Left cardiac atrium (tissue), 4 donors: ENCODE measurements at places on chromosomes 7 and 10. TPM values are rescaled to one million over a fixed set of nuclear protein-coding genes. Genes with fewer than 3 reads are reported as not detected.
A peak's percentile ranks its signal among the peaks of the same experiment; 100 is the strongest.

The GHRHR gene
- not detected for total RNA-seq

GRCh38 chr10:50837095-50837494 lies 48.3 kb downstream of the A1CF start:
- no peak for DNase-seq

DNA sequence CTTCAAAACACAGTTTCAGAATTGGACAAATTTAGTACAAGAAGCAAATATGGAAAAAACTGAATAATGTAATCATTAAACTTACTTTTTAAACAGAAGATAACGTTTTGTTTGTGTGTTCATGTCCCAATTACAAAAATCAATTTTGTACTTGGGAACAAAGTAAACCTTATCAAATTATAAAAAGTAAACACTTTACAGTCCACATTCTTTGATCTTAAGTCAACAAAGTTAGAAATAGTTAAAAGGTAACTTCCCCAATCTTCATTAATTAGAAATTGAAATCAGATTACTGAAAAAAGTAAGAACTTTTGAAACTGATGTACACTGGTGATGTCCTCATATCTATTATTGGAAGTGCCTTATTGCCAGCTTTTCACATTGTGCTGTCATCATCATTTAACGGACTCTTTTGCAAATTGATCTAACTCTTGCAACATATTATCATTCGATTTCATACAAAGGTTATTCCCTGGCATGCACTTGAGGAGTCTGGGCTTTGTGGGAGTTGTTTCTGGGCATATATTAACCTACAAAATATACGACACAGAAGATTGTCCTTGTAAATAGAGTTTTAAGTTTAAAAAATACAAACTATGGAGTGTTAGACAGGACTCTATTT lies 15.1 kb upstream of the CYP2E1 start:
- no peak for DNase-seq

- DNase-seq: peak; percentile 13
Observed at GRCh38 chr7:1053816-1054370, 9.5 kb downstream of the GPR146 start.

- DNase-seq: no peak
Observed at GRCh38 chr10:96450529-96451207, 63.1 kb downstream of the TLL2 start.

The SLC29A4 gene
- total RNA-seq: 26.3 TPM

DNA sequence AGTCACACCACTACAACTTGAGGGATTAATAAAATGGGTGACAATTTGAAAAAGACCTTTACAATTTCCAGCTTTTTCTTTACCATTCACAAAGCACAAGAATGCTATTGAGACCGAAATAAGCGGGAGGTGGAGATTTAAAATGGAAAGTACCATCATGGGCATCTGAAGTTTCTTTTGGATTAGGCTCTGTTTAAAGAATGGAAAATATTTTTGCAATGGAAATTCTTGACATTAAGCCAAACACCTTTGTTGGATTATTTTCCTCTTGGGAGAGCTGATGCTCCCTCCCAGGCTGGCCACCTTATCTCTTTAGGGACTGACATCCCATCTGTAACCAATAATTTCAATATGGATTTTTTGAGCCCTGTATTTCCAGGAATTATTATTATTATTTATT lies 62.5 kb downstream of the BPGM start:
- no peak for DNase-seq

DNA sequence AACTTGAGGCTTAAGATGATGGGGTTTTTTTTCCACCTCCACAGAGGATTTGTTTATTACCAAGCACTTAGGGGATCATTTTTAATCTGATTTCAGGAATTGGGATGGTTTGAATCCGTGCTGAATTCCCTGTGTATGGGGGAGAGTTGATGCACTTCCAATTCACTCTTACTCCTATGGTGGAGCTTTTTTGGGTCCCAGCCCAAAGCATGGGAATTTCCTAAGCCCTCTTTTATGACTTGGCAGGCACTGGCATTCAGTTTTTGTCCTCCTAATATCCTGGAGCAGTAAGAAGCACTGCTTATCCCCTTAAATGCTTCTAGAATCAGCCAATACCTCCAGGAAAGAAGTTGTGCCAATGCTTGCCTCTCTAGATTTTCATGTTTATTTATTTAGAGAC lies 78.7 kb downstream of the HYCC1 start:
- DNase-seq: no peak

The SLC39A12 gene
- total RNA-seq: not detected

DNA sequence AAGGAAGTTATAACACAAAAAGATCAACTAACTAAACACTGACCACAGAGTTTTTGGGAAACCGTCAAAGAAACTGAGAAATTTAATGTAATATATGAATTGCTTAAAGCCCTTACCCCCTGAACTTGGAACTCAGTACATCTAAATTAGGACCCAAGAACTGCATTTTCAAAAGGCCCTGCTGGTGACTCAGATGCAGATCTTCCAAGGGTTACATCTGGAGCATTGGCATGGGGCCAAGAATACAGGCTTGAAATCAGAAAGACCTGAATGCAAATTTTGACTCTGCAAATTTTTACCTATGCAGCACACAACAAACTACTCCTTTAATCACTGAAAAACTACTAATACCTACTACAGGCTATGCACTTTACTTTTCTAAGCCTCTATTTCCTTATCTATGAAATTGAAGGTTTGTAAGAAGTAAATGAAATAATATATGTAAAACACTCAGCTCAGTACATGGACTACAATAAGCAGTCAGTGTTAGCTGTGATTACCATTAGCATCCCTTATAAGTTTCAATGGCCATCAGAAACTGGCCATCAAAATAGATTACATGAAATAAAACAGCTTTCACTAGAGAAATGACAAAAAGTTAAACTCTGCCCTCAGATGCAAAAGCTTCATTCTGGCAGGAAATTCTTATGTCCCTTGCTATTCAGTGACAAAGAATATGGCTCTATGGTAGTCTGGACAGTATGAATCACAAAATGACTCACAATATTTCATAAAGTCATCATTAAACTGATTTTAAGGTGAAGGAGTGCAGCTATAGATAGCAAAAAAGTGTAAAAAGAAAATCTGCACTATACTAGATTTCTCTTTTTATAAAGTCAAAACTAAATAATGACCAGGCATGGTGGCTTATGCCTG lies 43.6 kb downstream of the NSUN6 start:
- DNase-seq: peak; percentile 45

- no peak for DNase-seq
Observed at GRCh38 chr7:137146012-137146455, 197.5 kb downstream of the PTN start.

The PTPN12 gene
- 60.4 TPM for total RNA-seq

DNA sequence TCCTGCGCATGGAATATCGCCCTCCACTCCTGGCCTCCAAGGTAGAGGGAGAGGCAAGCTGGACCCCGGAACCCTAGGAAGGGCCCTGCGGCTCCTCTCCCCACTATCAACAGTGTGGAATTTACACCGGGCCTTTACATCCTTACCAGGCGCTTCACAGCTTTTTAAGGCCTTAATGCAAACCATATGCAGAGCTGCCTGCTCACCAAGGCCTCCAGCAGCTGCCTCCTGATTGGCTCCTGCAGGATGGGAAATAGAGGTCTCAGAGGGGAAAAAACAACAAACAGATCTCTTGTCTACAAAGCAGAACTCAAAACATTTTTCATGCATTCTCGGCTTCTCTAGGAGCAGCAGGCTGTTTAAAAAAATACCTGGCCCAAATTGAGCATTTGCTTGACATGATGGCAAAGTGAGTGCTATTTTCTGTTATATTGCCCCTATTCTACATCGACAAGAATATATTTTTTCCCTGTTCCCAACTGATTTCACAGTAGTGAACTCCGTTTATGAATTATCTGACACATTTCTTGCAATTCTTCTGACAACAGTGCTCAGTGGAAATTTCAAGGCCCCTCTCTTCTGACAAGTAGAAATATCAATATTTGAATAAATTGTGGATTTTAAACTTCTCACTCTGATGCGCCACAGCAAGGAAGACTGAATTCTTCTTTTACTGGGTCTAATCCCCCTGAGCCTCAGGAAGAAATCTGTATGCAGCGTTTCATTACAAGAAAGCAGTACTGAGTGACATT lies 51.7 kb downstream of the EBF3 start:
- no peak for DNase-seq

- no peak for DNase-seq
Observed at GRCh38 chr10:77644557-77645243, 7.1 kb upstream of the KCNMA1 start.

The FGF8 gene
- total RNA-seq: not detected

DNA sequence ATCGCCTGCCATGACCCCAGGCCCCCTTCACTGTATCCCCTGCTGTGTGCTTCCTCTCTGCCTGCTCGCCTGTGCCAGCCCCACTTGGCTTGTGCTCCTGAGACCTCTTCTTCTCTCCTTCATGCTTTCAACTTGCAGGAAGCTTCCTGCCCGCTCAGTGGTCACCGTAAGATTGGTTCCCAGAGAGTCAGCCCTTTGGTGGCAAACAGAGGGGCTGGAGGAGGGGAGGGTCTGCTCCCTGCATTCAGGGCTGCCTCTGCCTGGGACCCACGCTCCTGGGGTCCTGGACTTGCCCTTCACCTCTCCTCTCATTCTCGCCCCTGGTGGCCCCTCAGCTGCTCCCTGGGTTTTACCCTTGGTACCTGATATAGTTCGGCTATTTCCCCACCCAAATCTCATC lies 45.8 kb upstream of the ZNF32 start:
- DNase-seq: no peak

- no peak for DNase-seq
Observed at GRCh38 chr7:139018910-139019309, 16.9 kb downstream of the ZC3HAV1L start.

- no peak for DNase-seq
Observed at GRCh38 chr7:133934262-133934976, 192.7 kb upstream of the LRGUK start.

DNA sequence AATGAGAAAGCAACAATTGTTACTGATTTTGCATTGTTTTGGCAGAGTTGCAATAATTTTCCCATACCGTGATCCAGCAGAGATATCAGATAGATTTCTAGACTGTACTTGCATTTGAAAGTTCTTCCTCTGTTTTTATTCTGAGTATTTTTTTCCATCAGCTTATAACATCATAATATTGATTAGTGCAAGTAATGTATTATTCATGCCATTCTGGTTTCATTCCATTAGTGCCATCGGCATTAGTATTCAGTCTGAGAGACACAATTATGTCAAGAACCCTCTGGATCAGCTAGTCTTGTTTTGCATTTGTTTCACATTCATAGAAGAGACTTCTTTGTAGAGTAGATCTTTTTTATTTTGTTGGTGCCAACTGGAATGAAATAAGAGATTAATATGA lies 304.0 kb downstream of the BBS9 start:
- no peak for DNase-seq

- no peak for DNase-seq
Observed at GRCh38 chr7:30659312-30659711, 22.9 kb downstream of the CRHR2 start.

DNA sequence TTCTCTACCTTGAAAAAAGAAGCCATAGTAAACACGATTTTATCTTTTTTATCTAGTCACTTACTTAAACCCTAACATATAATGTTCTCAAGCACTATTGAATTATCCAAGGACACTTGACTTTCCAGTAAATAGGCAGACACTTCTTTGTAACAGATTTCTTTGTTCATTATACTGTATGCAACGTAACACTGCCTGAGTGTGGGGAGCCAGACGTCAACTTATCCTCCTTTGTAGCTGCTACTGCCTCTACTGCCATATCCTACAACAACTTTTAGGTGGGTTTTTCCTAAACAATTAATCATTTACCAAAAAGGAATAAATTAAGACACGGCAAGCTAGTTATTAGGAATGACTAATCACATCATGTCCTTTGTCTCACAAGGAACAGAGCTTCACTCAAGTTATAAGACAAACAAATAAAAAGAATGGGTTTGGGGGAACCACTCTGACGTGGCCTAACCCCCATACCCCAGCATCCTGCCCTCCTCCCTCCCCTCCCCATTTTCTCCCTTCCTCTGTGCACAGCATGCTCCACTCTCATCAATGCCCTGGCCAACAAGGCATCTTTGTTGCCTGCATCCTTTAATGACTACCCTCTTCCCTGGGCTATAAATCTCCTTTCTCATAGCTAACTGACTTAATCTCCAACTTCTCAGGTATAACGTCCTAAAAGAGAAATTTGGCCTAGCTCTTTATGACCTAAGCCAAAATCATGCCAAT lies 43.3 kb downstream of the DOCK4 start:
- DNase-seq: no peak

DNA sequence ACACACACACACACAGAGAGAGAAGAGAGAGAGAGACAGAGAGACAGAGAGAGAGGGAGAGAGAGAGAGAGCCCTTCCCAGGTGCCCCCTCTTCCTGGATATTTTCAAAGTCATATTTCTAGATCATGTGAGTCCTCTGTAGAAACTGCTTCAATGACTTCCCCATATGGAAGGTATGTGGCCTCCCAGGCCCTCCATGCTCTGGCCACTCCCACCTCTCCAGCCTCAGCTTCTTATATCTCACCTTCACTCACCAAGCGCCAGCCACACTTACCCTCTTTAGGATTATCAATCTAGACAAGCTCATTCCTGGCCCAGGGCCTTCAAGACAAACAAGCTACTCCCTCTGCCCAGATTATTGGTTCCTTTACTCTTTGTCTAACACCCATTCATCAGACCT lies 259.7 kb downstream of the MTERF1 start:
- DNase-seq: no peak

The NUTM2B gene
- 0.73 TPM for total RNA-seq

The FAM25G gene
- total RNA-seq: not detected

The STEAP4 gene
- 53.3 TPM for total RNA-seq

DNA sequence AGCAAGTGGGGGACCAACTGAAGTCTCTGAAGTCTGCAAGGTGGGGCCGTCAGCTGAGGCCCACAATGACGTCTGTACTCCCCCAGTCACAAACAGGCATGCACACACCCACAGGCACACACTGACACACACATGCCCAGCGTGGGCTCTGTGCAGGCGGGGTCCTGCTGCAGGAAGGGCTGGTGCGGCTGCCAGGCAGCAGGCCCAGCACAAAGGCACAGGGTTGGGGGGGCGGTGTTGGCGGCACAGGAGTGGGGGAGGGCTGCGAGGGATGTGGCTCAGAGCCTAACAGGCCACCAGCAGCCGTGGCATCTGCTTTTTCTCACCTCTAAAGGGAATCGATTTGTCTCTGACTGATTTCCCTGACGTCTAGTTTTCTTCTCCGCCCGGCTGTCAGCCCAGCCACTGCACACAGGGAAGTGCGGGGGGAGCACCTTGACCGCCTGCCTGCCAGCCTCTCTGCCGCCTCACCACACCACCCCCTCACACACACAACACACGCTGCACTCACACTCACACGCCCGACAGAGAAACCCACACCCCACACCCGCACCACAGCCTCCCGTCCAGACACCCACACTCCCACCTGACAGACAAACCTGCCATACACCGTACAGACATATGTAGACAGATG lies 43.5 kb upstream of the ZMIZ1 start:
- DNase-seq: peak; percentile 31
